ENCODE measurements at places on chromosomes 2 and 18.

- DNase-seq = no peak
These were observed 123.0 kb downstream of the ACAA2 start for GRCh38 chr18:49690312-49690711.

GRCh38 chr2:201127152-201127511 lies 11.2 kb downstream of the CFLAR start:
- DNase-seq = no peak

GRCh38 chr18:45841060-45841764 lies 15.7 kb downstream of the SIGLEC15 start:
- no peak for DNase-seq

GRCh38 chr2:192146069-192147015 lies 48.4 kb downstream of the TMEFF2 start:
- DNase-seq = no peak

DNA sequence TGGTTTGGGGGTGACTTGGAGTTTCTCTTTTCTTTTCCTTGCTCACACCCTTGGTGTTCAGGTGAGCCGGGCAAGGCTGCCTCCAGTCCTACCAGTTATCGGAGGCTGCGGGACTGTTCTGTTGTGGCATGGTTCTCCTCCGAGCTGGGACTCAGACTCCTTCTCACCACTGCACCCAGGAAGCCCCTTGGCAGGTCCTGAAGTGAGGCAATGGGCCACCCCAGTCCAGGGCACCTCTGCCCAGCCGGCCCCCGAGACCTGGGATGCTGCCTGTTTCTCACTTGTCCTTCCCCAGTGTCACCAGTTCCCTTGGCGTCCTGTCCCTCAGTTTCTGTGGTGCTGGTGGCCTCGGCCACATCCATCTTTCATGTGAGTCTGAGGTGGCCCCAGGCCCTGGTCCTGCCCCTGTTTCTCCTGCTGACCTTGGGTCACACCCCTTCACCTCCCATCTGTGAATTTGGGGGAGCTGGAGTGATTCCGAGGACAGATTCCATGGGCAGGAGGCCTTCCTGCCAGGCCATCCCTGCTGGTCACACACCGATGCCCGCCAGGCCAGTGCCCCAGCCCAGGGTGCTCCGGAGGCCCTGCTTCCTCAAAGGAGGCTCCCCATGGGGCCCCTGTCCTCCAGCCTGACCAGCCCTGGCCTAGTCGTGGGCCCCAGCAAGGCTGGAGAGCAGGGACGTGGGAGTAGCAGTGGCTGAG lies 6.6 kb upstream of the KLHL30 start:
- peak; percentile 3 for DNase-seq

DNA sequence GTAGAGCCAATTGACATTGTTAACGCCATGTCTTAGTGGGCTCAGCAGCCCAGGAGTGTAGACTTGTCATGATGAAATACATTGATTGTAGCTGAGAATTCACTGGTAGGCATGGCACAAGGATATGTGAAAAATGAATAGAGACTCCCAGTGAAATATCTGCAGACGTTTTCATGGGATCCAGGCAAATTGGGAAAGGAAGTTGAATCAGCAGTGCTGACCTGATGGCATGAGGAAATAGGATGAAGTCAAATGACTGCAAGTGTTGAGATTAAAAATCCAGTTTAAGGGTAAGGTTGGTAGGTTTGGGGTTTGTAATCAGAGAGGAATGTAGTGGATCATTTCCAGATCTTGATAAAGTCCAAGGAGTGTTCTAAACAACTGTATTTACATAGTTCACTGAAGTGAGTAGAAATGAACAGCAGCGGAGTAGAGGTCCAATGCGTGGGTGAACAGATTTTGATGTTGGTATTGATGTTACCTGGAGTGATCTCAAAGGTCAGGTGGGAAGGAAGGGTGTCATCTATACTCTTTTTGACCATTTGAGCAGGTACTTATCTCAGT lies 24.6 kb downstream of the INSIG2 start:
- DNase-seq = no peak

DNA sequence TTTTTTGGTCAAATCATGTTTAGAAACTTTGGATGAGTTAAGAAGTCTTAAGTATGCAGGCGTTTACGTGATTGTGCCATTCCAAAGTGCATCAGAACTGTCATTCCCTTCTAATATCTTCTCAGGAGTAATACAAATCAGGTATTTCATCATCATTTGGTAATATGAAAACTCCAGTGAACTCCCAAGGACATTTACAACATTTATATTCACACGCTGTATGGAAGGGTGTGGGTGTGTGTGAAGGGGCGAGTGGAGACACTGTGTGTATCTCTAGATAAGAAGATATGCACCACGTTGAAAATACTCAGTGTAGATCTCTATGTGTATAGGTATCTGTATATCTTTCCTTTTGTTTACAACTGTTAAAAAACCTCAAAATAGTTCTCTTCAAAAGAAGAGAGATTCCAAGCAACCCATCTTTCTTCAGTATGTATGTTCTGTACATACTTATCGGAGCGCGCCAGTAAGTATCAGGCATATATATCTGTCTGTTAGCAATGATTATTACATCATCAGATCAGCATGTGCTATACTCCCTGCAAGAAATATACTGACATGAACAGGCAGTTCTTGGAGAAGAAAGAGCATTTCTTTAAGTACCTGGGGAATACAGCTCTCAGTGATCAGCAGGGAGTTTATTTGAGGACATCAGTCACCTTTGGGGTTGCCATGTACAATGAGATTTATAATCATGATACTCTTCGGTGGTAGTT lies 29.3 kb downstream of the COX7A2L start:
- no peak for DNase-seq

DNA sequence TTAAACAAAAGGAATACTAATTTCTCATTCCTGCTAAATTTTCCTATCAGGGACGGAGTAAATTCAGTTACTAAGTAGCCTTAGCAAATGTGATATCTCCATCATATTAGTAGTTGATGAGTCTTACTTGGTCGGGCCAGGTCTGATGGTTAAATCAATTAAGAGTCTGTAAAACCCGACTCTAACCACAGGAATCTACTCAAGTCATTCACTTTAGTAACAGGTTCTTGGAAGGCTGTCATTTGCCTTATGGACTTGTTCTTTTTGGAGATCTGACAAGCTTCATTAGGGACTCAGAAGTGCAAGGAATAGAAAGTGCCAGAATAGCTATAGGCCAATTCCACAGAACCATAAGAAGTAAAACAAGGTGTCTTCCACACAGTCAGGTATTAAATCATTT lies 119.0 kb downstream of the GCA start:
- no peak for DNase-seq

DNA sequence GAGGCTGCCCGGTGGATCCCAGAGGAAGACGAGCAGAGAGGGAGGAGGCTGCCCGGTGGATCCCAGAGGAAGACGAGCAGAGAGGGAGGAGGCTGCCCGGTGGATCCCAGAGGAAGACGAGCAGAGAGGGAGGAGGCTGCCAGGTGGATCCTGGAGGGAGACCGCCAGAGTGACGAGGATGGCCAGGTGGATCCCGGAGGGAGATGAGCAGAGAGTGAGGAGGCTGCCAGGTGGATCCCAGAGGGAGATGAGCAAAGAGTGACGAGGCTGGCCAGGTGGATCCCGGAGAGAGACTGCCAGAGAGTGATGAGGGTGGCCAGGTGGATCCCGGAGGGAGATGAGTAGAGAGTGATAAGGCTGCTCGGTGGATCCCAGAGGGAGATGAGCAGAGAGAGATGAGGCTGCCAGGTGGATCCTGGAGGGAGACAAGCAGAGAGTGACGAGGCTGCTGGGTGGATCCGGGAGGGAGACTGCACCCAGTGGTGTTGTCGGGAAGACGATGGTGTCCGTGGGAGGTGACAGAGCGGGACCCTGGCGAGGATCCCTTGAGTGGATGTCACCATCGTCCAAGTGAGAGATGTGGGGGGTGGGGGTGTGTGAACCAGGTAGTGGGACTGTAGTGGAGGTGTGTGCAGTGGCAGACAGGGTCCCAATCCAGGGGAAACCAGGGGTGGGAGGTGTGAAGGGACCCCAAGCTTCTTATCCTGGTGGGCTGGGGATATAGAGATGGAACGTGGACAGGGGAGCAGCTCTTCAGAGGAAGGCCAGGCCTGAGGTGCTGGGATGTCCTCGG lies 22.3 kb downstream of the DCDC2C start:
- DNase-seq = no peak
